ENCODE measurements at places on chromosomes 1 and 21.

DNA sequence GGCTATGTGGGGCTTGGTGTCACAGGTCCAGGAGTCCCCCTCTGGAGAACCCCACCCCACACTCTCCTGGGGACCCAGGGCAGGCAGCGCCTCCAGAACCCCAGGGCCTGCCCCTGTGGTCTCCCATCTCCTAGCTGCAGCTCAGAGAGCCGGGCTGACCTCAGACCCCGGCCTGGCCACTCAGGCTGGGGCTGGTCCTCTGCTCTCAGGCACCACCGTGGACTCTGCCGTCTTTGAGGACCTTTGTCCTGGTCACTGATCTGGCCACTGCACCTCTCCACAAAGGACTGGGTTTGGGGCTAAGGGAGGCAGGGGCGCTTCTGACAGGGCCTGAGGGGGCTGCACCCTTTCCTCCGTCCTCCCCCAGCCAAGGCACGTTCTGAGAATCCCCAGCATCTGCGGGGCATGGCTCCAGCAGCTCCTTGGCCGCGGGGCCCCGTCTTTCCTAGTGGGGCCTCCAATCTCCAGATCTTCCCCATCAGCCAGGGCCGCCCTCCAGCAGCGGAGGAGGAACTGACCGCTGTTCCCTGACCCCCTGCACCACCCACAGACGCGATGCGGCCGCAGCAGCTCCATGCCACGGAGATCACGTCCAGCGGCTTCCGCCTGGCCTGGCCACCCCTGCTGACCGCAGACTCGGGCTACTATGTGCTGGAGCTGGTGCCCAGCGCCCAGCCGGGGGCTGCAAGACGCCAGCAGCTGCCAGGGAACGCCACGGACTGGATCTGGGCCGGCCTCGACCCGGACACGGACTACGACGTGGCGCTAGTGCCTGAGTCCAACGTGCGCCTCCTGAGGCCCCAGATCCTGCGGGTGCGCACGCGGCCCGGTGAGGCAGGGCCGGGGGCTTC lies 3.3 kb downstream of the VWA1 start:
- DNase-seq: no peak

DNA sequence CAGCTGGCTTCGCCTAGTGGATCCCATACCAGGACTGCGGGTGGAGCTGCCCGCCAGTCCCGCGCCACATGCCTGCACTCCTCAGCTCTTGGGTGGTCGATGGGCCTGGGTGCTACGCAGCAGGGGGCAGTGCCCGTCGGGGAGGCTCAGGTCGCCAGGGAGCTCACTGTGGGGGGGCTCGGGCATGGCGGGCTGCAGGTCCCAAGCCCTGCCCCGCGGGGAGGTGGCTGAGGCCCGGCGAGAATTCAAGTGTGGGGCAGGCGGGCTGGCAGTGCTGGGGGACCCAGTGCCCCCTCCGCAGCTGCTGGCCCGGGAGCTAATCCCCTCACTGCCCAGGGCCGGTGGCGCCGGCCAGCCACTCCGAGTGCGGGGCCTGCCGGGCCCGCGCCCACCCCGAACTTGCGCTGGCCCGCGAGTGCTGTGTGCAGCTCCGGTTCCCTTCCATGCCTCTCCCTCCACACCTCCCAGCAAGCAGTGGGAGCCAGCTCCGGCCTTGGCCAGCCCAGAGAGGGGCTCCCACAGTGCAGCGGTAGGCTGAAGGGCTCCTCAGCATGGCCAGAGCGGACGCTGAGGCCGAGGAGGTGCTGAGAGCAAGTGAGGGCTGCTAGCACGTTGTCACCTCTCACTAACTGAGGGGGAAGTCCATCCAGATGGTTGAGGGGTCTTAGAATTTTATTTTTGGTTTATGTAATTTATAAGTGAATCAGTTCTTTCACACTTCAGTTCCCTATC lies 85.2 kb upstream of the HMCN1 start:
- no peak for DNase-seq

GRCh38 chr1:3924825-3925220 lies 24.8 kb upstream of the C1orf174 start:
- DNase-seq: no peak

GRCh38 chr1:1614204-1614953 lies 921 bp upstream of the MIB2 start:
- DNase-seq: no peak

DNA sequence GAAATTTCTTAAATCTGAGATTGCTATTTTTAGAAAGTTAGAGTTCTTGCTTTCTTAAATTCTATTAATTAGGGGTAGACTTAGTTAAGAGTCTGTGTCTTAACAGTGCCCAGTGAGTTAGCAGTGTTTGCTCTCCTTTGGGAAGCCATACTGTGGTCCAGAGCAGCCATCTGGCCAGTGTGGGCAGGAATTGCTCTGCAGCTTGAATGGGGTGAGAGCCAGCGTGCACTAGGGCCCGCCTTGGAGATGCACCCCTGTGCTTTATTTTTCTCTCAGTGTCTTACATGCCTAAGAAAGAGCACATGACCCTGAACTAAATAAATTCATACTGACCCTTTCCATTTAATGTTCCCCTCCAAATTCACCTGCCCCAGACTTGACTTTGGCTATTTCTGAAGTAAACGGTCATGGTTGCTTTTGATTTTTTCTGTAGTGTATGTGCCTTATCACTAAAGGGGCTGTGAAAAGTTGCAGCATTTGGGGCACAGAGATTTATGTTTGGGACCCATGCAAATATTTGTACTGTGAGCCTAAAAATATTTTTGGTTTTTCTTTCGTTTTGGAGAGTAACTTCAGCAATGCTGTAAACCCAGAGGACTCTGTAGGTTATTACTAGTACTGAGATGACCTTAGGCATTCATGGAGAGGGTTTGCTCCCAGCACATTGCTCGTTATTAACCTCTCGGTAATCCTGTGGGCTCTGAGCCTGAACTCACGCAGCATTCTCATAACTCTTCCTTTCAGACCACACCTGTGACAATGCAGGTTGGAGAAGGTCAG lies 21.3 kb upstream of the KCNQ4 start:
- DNase-seq: no peak

GRCh38 chr1:89999208-89999607 lies 4.3 kb downstream of the ZNF326 start:
- no peak for DNase-seq

- DNase-seq: no peak
Observed at GRCh38 chr1:83077411-83077810, 921.5 kb downstream of the TTLL7 start.

DNA sequence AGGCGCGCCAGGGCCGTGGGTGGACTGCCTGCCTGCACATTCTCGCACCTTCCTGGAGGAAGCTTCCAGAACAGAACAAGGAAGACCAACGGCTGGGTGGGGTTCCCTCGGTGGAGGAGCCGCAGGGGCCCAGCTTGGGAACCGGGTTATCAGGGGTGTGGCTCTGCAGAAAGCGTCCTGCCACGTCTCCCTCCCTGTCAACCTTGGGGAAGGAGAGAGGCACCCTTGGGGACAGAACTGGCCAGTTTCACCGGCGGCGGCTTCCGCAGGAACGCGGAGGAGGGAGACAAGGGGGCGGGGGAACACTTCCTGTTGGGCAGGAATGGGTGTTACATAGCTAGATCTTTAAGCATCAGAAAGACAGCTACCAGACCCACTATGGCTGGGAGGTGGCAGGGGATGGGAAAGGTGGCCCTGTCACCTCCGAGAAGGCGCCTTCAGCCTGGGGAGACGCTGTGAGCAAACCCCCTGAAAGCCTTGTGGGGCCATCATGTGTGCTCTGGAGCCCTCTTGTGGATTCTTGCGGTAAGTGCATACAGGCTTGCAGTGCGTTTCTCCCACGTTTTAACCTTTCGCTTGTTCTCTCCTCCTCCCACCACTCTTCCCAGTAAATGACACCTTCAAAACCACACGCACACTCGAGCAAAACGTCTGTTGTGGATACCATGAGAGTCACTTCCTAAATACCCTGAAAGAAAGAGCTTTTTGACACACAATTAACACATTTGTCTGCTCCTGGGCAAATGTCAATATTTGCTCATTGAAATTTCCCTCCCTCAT lies 3.8 kb upstream of the PLEKHA6 start:
- DNase-seq: peak; percentile 64

- DNase-seq: no peak
Observed at GRCh38 chr1:56773341-56774066, 45.7 kb downstream of the FYB2 start.

- no peak for DNase-seq
Observed at GRCh38 chr1:1324084-1324523, 356 bp downstream of the INTS11 start.

GRCh38 chr1:89538361-89538760 lies 13.7 kb downstream of the LRRC8B start:
- no peak for DNase-seq

GRCh38 chr1:220271706-220272046 lies 577 bp downstream of the RAB3GAP2 start:
- no peak for DNase-seq

DNA sequence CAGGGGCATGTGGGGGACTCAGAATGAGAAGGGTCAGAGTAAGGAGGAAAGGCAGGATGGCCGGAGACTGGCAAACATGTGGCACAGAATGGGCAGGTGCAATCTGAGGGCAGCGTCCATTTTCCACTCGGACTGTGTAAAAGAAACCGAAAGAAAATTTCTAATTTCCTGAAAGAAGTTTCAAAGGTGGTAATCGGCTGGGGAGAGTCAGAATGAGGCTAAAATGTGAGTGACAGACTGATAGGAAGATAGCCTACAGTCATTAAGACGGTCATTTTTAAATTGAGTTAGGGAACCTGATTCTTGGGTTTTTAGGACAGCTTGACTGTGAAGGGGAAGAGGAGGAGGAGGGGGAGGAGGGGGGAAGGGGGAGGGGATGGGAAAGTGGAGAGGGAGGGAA lies 23.6 kb downstream of the COA6 start:
- DNase-seq: no peak

DNA sequence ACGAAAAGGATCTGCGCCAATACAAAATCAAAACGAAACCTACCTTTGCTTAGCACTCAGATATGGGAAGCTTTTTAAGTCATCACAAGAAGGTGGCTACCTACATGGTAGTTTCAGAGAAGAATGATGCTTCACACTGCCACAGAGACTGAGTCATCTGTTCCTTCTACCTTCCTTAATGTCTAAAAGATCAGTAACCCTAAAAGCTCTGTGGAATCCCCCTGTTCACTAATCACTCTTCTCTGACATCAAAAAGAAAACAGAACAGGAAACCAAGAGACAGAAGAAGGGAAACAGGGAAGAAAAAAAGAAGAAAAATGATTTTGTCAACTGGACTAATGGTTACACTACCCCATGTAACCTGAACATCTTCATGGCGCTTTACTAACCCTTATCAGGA lies 177.2 kb downstream of the SMYD3 start:
- no peak for DNase-seq

DNA sequence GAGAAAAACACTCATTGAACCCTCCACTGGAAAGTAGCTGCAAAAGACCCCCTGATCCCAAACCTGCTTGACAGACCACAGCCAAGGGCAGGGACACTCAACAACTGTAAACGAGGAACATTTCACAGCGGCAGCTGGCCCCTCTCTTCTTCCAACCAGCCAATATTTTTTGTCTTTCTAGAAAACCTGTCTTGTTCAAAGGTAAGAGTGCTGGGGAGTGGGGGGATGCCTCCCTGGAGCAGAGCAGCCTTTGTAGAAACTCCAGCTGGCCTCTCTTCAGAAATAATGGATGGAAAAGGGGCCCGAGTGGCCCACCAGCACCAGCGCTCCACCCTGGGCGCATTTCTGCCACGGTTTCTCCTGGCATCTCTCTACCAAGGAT lies 384.0 kb downstream of the RRAGC start:
- no peak for DNase-seq

DNA sequence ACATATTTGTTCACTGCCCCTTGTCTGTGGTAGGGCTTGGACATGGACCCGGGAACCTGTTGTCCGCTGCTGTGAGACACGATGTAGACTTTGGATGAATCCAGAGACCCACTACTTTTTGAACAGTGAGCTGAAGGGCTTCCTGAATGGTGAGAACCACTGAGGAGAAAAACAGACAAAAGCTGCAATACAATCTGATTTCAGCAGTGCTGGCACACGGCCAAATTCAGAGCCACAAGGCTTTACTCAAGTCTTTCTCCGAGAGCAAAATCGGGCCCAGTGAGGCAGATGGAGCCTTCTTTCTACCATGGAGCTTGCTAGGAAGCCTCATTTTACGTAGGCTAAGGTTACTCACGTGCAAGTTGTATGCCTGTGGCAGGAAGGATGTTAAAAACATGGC lies 197.6 kb downstream of the SIPA1L2 start:
- no peak for DNase-seq

DNA sequence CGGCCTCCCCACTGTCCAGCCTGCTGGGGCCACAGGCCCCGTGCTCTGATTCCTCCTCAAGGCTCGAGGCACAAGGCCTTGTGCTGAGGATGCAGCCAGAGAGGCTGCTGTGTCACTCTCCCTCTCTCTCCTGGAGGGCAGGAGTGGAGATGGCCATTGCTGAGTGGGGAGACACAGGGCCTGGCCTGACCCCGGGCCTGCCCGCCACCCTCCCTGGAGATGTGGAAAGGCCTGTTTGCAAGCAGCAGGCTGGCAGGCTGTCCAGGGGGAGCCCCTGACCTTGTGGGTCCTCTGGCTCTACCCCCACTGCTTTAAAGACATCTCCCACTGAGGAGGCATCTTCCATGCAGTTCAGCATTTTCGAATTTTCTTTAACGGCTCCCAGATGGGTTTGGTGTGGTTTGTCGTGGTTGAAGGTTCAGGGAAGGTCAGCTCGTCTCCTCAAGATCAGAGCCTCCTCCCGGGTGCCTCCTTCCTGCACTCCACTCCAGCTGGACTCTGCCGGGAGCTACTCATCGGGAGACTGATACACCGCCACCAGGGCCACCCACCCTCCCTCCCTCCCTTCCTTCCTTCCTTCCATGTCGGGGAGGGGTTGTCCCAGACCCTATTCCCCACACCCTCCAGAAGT lies 69.1 kb downstream of the SPSB1 start:
- DNase-seq: no peak

DNA sequence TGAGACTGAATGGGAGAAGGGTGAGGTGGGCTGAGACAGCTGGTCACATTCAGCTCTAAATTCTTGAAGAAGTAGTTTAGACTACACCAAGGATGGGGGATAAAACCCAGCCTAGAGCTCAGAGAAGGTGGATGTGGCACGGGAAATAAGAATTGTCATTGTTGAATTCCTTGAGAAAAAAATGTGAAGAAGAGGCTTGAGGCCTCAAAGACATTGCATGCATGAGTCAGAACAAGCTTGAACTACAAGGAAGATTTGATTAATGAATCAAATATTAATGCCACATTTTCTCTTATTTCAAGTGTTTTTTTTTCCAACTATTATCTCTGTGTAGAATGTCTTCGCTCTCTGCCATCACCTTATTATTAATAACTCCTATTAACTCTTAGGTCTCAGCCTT lies 58.9 kb downstream of the MAP3K7CL start:
- no peak for DNase-seq

DNA sequence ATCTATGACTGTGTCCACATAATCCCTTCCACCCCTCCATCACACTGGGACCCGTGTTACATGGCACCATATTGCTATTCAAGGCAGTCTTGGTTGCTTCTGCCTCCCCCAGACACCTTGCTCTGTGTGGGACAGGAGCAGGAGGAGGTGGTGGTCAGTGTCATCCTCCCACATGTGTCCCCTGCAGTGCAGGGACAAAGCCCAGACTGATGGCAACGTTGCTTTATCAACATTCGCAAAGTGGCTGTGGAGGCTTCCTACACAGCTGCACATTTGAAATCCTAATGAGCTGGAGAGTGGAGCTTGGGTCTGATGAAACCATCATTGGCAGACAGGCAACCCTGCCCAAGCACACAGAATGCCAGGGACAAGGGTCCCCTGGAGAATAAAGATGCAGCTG lies 26.2 kb downstream of the TRIM67 start:
- no peak for DNase-seq

- DNase-seq: no peak
Observed at GRCh38 chr1:114669562-114670082, at the start of gene DENND2C. Gene DENND2C (minus strand): TSS chr1:114670049. CDS start chr1:114625984, 44,065 bp downstream.

- no peak for DNase-seq
Observed at GRCh38 chr21:15015622-15016471, 49.0 kb downstream of the NRIP1 start.
